ENCODE measurements at places on chromosomes 1 and 21.

- no peak for DNase-seq
Measured at GRCh38 chr1:156246781-156247459, 936 bp downstream of the PAQR6 start.

GRCh38 chr1:15116966-15117365 lies 36.6 kb upstream of the TMEM51 start:
- peak; percentile 12 for DNase-seq

GRCh38 chr1:244057474-244058385 lies 6.6 kb downstream of the ZBTB18 start:
- no peak for DNase-seq

- no peak for DNase-seq
Measured at GRCh38 chr1:246295968-246296367, 211.1 kb downstream of the SMYD3 start.

DNA sequence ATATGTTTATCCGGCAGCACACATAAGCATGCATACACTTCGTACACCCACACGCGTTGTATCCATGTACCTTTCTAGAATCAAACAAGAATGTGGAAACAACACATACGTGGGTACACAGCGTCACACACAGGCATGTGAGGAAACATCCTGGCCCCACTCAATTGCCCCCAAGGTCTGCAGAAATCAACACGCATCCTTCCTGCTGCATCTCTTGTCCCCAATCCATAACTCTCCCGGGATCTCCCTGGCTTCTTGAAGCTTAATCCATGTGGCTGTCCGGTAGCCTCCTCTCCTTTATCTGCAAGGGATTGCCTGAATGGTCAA lies 5.5 kb upstream of the TBX15 start:
- no peak for DNase-seq

- DNase-seq, result no peak
Measured at GRCh38 chr1:153698923-153699714, 20.6 kb downstream of the NPR1 start.

GRCh38 chr1:233113009-233113879 lies 162.8 kb downstream of the NTPCR start:
- peak; percentile 77 for DNase-seq

Data from heart left ventricle (tissue), 16 donors.